ENCODE measurements at places on chromosomes 12 and 14.

- DNase-seq, result no peak
These were observed 24.8 kb downstream of the PRKCH start for GRCh38 chr14:61346221-61346620.

DNA sequence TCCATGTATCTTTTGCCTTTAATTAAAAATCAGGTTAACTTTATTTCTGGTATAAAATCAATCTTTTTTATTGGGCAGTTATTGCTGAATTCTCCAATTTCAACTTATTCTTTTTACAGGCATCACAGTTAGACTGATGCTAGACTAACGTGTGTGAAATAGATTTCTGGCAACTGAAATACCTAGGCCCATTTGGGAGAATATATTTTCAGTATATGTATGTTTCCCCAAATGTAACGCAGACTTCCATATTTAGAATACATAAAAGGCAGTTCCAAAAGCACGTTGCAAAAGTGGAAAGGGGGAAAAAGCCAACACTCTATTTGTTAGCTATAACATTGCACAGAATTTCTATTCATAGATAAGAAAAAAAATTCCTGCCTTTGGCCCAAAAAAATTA is 297.0 kb downstream of the ATP23 start:
- no peak for DNase-seq

DNA sequence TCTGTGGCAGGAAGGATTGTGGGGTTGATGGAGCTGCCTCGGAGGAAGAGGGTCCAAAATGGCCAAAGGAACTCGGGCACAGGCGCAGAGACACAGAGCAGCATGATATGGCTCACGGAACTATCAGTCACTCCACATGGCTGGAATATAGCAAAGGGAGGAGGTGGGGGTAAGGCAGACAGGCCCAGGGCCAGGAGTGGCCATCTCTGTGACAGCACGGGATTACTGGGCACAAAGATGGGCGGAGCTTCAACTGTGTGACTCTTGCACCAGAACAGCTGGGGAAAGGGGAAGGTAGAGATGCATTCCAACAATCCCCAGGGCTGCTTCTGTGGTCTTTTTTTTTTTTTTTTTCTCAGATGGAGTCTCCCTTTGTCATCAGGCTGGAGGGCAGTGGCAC is 24.8 kb upstream of the EML1 start:
- DNase-seq, result no peak

DNA sequence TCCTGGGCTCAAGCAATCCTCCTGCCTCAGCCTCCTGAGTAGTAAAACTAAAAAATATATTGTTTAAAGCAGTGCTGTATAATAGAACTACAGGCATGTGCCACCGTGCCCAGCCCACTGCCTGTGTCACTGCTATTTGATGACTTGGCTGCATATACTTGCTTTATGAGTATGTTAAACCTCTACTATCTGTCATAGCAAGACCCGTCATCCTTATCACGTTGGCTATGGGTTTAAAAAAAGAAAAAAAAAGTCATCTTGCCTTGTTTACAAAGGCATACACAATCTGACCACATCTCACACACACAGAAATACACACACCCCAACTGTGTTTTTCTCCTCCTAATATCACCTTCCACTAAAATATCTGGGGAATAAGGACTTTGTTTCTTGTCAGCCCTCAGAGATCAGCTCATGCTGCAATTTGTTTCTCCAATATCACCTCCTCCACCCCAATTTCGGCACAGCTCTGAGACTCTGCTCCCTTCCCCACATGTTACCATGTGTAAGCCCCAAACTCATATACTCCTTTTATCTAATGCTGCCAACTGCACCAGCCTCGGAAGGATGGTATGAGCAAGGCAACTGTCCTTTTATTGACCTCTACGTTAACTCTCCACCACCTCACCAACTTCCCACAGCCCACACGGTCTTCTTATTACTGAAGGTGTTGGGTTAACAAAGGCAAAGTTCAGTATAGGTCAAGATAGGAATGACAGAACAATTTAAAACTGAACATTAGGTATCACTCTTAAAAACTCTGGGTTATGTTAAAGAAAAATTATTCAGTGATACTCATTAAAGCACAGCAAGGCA is 802 bp upstream of the TMPRSS12 start:
- DNase-seq, result no peak

DNA sequence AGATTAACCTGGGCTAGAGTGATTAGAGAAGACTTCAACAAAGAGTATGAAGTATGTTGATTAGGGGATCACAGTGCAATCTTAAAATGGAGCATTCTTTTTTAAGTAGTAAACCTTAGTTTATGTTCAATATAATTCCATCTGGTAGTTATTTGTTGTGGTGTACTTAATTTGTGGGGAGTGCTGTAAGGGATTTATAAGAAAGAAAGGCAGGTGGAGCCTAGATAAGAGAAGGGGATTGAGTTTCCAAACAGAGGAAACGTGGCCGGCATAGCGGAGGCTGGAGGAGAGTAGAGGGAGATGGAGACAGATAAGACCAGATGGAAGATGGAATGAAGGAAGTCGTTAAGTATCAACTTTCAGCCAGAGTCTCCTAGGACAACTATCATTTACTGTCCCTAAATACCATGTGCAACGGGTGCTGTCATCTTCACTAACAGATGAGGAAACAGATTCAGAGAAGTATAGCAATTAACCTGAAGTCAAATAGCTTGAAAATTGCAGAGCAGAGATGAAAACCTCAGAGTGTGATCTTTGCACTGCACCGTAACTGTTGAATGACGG is 38.1 kb downstream of the GOLGA5 start:
- no peak for DNase-seq

DNA sequence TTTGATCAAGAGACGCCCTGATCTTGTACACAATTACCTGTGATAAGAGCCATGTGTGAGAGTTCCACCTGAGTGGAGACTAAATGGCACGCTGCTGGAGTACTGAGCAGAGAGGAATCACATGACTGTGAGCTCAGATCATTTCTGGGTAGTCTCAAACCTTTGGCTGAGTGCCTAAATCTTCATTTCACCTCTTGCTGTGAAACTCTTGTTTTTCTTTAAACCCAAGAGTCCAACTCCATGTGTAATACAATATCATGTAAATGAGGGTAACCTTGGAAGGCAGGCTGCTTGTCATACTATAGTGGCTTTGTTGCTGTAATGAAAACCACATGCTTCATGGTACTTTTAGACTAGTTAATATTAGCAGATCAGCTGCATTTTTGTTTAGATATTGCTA is 156.9 kb downstream of the CAND1 start:
- DNase-seq, result no peak

- DNase-seq, result peak; percentile 35
These were observed 27.8 kb upstream of the NFYB start for GRCh38 chr12:104165801-104166200.

DNA sequence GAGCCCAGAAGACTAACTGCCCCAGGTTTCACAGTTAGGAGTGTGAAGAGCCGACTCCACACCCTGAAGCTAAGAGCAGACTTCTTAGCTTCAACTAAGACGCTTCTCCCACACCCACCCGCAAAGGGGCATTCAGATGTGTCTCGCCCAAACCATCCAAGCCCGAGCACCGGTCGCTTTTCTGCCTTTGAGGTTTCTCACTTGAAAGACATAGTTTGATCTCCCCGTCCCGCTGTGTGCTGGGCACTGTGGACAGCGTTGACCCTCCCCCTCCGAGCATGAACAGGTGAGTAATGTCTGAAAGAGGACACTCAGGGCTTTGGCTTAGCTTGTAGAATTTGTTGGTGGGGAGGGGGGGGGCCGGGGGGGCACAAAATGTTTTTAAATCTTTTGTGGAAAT is 123.8 kb downstream of the TMEM132D start:
- no peak for DNase-seq

- no peak for DNase-seq
These were observed 9.8 kb downstream of the DAD1 start for GRCh38 chr14:22579236-22579635.

All from left cardiac atrium (tissue), 4 donors.